ENCODE measurements at places on chromosomes 16 and 17. TPM values are rescaled to one million over a fixed set of nuclear protein-coding genes. Genes with fewer than 3 reads are reported as not detected.
A peak's percentile ranks its signal among the peaks of the same experiment; 100 is the strongest.

- no peaks in the 10 kb centered on the region for H3K36me3 ChIP-seq
- H3K4me3 ChIP-seq = no peak overlapping the region
- no peak for DNase-seq
- H3K4me1 ChIP-seq = no peaks in the 10 kb centered on the region
- no peak overlapping the region for H3K27ac ChIP-seq
- no peaks in the 10 kb centered on the region for H3K27me3 ChIP-seq
Measured at GRCh38 chr17:68238871-68239253, 9.0 kb upstream of the AMZ2 start.

GRCh38 chr17:43770957-43771356 lies 7.8 kb downstream of the DUSP3 start:
- peaks cover 56% of the 10 kb centered on the region for H3K36me3 ChIP-seq
- no peak for DNase-seq
- H3K27ac ChIP-seq = no peak overlapping the region
- no peaks in the 10 kb centered on the region for H3K27me3 ChIP-seq
- no peaks in the 10 kb centered on the region for H3K4me1 ChIP-seq

KRT33B gene
- total RNA-seq = not detected

DNA sequence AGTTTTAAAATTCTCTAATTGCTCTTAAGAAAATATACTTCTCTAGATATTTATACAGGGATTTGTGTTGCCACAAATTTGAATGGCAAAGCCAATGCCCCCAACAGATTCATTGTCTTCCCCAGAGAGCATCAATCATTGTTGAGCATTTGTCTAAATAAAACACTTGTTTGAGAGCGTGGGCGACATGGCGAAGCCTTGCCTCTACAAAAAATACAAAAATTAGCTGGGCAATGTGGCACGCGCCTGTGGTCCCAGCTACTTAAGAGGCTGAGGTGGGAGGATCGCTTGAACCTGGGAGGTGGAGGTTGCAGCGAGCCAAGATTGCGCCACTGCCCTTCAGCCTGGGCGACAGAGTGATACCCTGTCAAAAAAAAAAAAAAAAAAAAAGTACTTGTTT lies 13.4 kb upstream of the SRSF1 start:
- H3K36me3 ChIP-seq = no peaks in the 10 kb centered on the region
- H3K4me1 ChIP-seq = no peaks in the 10 kb centered on the region
- DNase-seq = no peak
- peaks cover 3% of the 10 kb centered on the region for H3K27me3 ChIP-seq

FOXF1 gene
- not detected for total RNA-seq

GRCh38 chr17:49989518-49989880 lies 5.5 kb downstream of the DLX3 start:
- H3K4me3 ChIP-seq = no peak overlapping the region
- peak; percentile 54 for DNase-seq
- no peak overlapping the region for H3K27ac ChIP-seq

DNA sequence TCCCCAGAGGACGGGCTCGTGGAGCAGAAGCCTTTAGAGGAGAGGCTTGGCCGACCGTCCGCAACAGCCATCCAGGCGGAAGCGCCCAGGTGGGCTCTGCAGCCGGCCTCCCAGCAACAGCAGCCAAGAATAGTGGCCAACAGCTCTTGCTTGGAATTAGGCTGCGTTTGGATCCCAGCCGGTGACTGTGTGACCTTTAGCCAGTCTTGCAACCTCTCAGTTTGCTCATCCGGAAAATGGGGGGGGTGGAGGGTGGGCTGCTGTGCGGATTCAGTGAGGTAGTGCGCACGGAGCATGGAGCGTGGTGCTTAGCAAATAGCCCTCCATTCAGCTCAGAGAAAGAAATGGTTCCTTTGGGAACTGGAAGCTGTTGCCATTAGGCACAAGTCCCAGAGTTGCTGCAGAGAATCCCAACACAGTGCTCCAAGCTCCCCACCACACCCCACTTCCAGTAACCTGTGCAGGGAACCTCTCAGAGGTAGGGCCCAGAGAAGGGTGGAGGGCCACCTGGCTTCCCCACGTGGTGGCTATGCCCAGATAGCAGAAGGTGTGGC lies 46.7 kb downstream of the RTN4RL1 start:
- H3K27ac ChIP-seq = no peak overlapping the region
- DNase-seq = no peak
- H3K27me3 ChIP-seq = no peaks in the 10 kb centered on the region
- H3K36me3 ChIP-seq = no peaks in the 10 kb centered on the region
- H3K4me3 ChIP-seq = no peak overlapping the region

- H3K27ac ChIP-seq = no peak overlapping the region
- no peak for DNase-seq
- no peaks in the 10 kb centered on the region for H3K27me3 ChIP-seq
Measured at GRCh38 chr16:65843941-65844340, 522.5 kb upstream of the CDH5 start.

- H3K36me3 ChIP-seq = peaks cover 73% of the 10 kb centered on the region
- no peaks in the 10 kb centered on the region for H3K4me1 ChIP-seq
- H3K4me3 ChIP-seq = no peak overlapping the region
Measured at GRCh38 chr17:63762161-63763078, 11.0 kb downstream of the CCDC47 start.

- H3K4me3 ChIP-seq = no peak overlapping the region
- H3K4me1 ChIP-seq = no peaks in the 10 kb centered on the region
Measured at GRCh38 chr16:54034684-54035083, 251.9 kb downstream of the IRX3 start.

DNA sequence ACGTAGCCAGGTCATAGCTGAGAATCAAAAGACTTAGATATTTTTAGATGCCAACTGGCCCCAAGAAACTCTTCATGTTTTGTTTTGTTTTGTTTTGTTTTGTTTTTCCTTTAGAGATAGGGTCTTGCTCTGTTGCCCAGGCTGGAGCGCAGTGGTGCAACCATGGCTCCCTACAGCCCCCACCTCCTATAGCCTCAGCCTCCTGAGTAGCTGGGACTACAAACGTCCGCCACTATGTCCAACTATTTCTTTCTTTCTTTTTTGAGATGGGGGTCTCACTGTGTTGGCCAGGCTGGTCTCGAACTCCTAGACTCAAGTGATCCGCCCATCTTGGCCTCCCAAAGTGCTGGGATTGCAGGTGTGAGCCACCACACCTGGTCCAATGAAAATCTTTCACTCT lies 107.1 kb downstream of the ADCY9 start:
- no peak overlapping the region for H3K27ac ChIP-seq
- no peak for DNase-seq
- H3K4me1 ChIP-seq = no peaks in the 10 kb centered on the region
- H3K27me3 ChIP-seq = no peaks in the 10 kb centered on the region
- H3K4me3 ChIP-seq = no peak overlapping the region
- H3K36me3 ChIP-seq = no peaks in the 10 kb centered on the region

TAT gene
- not detected for total RNA-seq

GRCh38 chr16:78962457-78962929 lies 638.0 kb downstream of the MAF start:
- H3K27ac ChIP-seq = no peak overlapping the region
- no peaks in the 10 kb centered on the region for H3K4me1 ChIP-seq
- H3K27me3 ChIP-seq = no peaks in the 10 kb centered on the region
- no peak for DNase-seq

GDPD3 gene
- 4.7 TPM for total RNA-seq

GRCh38 chr17:17269926-17270773 lies 10.9 kb downstream of the COPS3 start:
- no peaks in the 10 kb centered on the region for H3K4me1 ChIP-seq
- DNase-seq = peak; percentile 84
- H3K36me3 ChIP-seq = peaks cover 85% of the 10 kb centered on the region
- H3K27ac ChIP-seq = no peak overlapping the region
- no peaks in the 10 kb centered on the region for H3K27me3 ChIP-seq
- no peak overlapping the region for H3K4me3 ChIP-seq

C17orf50 gene
- total RNA-seq = 0.23 TPM

DNA sequence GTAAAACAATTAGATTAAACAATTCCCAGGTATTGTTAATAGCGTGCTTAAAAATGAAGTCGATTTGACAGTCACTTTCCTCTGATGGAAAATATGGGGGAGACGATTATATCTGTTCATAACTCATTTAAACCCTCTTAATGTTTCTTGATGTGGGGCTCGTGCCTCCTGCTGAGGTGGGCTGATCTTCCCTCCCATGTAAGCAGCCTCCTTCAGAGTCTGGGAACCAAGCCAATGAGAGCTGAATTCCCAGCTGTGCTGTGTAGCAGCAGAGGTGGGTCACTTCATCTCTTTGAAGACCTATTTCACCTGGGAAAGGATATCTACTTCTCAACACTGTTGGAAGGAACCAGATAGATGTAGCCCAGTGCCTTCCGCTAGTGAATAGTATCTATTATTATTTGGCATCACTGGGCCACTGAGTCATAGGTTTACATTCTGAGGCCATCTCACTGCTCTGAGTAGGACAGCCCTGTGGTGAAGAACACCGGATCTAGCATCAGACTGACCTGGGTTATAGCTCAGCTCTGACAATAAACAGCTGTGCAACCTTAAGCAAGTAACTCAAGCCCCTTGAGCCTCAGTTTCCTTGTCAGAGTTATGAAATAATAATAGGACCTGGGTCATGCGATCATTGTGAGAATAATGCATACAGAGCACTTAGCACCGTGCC lies 85.3 kb upstream of the C16orf82 start:
- H3K4me1 ChIP-seq = no peaks in the 10 kb centered on the region
- H3K4me3 ChIP-seq = no peak overlapping the region
- H3K27me3 ChIP-seq = peaks cover 2% of the 10 kb centered on the region

- no peak for DNase-seq
- no peaks in the 10 kb centered on the region for H3K36me3 ChIP-seq
- H3K27ac ChIP-seq = no peak overlapping the region
- H3K4me3 ChIP-seq = no peak overlapping the region
Measured at GRCh38 chr17:80097844-80098691, 3.3 kb upstream of the GAA start.

CSNK1D gene
- 104 TPM for total RNA-seq

DNA sequence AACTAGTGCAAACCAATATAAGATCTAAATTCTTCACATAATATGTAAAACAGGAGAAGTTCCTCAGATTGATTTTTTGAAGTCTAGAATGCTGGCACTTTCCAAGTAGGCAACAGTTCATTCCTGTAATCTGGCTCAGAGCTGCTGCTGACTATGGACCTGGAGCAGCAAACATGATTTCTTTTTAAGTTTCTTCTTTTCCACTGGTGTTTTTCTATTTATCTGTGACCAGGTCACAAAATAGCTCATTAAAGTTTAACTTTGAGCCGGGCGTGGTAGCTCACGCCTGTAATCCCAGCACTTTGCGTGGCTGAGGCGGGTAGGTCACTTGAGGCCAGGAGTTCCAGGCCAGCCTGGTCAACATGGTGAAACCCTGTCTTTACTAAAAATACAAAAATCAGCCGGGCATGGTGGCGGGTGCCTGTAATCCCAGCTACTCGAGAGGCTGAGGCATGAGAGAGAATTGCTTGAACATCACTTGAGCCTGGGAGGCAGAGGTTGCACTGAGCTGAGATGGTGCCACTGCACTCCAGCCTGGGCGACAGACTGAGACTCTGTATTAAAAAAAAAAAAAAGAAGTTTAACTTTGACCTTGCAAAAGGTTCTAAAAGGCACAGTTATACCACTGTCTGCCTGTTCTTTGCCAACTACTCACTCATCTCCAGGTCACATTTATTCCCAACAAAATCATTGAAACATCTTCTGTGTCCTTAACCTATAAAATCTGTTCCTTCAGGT lies 29.4 kb upstream of the SLC13A2 start:
- DNase-seq = no peak
- H3K36me3 ChIP-seq = no peaks in the 10 kb centered on the region
- H3K27me3 ChIP-seq = peaks cover 4% of the 10 kb centered on the region
- no peaks in the 10 kb centered on the region for H3K4me1 ChIP-seq

FOXN1 gene
- total RNA-seq = not detected

CACNA1H gene
- 45.0 TPM for total RNA-seq

GPR139 gene
- total RNA-seq = not detected

PIGS gene
- total RNA-seq = 39.1 TPM

- peaks cover 7% of the 10 kb centered on the region for H3K4me1 ChIP-seq
- H3K27ac ChIP-seq = no peak overlapping the region
- peaks cover 10% of the 10 kb centered on the region for H3K27me3 ChIP-seq
- DNase-seq = peak; percentile 93
- H3K4me3 ChIP-seq = no peak overlapping the region
- no peaks in the 10 kb centered on the region for H3K36me3 ChIP-seq
Measured at GRCh38 chr17:2724784-2725164, 13.2 kb upstream of the CLUH start.

GRCh38 chr17:48588528-48588927 lies 1.5 kb downstream of the HOXB3 start:
- no peak for DNase-seq
- H3K4me1 ChIP-seq = no peaks in the 10 kb centered on the region
- H3K36me3 ChIP-seq = no peaks in the 10 kb centered on the region
- H3K27ac ChIP-seq = no peak overlapping the region
- H3K4me3 ChIP-seq = no peak overlapping the region

ADAMTS18 gene
- total RNA-seq = 12.4 TPM

CCL8 gene
- total RNA-seq = not detected

ADCY9 gene
- 3.1 TPM for total RNA-seq

DNA sequence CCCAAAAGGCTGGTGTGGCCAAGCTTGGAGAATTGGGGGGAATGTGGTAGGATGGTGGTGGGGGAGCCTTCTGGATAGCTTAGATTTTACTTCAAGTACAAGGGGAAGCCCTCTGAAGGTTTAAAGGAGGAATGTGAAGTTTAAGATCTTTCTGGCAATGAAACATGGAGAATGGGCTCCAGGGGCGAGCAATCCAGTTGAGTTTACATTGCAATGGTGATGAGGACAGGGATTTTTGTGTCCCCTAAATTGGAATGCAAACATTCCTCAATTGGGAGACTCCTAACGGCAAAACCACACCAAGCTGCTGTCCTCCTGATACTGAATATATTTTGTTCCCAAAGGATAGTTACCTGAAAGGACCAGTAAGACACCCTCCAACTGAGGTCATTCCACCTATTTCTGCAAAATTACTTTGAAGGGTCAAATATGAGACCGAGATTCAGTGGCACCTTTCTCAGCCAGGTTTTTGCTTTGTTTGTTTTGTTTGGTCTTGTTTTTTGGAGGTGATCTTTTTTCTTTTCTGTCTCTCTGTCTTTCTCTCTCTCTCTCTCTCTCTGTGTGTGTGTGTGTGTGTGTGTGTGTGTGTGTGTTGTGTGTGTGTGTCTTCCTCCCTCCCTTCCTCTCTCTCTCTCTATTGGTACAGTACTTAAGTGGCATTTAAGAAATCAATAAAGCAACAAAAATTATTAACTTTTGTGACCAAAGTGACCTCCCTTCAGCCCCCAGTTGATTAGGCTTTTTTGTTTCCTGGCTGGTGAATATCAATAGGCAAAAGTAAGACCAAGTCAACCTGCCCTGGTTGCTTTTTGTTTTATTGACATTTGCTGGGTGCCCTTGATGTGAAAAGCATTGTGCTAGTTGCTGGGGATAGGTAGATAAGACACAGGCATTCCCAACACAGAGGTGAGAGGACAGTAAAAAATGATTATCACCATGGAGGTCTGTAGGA lies 16.4 kb upstream of the TAT start:
- no peaks in the 10 kb centered on the region for H3K36me3 ChIP-seq
- no peaks in the 10 kb centered on the region for H3K4me1 ChIP-seq

All from endodermal cell (in vitro differentiated cells).